ENCODE measurements at places on chromosomes 7 and 10. TPM values are rescaled to one million over a fixed set of nuclear protein-coding genes. Genes with fewer than 3 reads are reported as not detected.

DNA sequence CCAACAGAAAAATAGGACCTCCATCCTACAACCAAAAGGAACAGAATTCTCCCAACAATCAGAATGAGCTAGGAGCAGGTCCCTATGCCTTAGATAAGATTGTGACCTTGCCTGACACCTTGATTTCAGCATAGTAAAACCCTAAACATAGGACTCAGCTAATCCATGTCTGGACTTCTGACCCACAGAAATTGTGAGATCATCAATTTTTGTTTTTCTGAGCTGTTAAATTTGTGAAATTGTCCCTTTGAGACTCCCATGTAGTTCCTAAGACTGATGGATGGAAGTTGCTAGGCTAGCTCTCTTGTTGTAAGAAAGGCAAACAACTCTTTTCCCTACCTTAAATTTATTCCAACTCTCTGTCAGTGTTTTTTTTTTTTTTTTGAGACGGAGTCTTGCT lies 244.2 kb downstream of the EXOC4 start:
- no peak for DNase-seq

- DNase-seq, result no peak
Measured at GRCh38 chr7:123433665-123434064, 100.7 kb downstream of the IQUB start.

DNA sequence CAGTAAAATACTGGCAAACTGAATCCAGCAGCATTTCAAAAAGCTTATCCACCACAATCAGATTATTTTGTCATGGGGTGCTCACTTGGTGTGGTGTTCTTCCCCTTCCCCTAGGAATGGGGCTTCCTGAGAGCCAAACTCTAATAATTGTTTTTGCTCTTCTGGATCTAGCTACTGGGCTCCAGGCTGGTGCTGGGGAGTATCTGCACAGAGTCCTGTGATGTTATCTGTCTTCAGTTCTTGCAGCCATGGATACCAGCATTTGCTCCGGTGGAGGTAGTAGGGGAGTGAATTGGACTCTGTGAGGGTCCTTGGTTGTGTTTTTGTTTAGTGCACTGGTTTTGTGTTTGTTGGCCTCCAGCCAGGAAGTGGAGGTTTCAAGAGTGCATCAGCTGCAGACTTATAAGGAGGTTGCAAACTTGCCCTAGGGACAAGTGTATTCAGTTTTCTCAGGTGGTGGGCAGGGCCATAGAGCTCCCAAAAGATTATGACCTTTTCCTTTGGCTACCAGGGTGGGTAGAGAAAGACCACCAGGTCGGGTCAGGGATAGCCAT lies 308.5 kb upstream of the MAGI2 start:
- no peak for DNase-seq

- no peak for DNase-seq
Measured at GRCh38 chr7:94676431-94676830, 20.5 kb upstream of the SGCE start.

DNA sequence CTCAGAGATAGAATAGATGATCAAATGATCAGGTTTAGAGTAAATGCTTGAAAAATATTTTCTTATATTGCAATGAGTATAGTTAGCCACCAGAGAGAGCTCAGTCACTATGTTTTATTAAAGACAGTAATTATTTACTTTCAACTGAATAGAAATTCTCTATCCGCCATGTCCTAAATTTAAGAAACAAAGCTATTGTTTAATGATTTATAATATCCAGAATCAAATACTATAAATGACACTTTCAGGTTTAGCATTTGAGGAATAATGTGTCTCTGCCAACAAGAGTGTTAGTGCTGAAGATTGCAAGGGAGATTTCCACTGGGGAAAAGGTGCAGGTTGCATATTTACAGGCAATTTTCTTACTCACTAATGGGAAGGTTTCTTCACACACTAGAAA lies 184.7 kb downstream of the DGKB start:
- DNase-seq, result no peak

FAM237B gene
- total RNA-seq, result not detected

GRCh38 chr10:100104300-100104699 lies 22.6 kb upstream of the CPN1 start:
- DNase-seq, result no peak

ZNF503 gene
- total RNA-seq, result 6.0 TPM

DNA sequence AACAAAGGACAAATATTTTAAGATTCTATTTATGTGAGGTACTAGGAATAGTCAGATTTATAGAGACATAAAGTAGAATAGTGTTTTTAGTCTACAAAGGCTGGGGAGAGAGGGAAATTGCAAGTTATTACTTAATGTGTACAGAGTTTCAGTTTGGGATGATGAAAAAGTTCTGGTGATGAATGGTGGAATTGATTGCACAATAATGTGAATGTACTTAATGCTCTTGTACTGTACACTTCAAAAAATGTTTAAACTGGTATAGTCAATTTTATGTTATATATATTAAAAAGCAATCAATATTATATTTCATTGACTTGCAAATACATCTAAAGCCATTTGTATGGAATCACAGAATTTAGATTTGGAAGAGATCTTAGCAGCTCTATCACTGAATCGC lies 213.4 kb downstream of the PPP1R3A start:
- DNase-seq, result no peak

DNA sequence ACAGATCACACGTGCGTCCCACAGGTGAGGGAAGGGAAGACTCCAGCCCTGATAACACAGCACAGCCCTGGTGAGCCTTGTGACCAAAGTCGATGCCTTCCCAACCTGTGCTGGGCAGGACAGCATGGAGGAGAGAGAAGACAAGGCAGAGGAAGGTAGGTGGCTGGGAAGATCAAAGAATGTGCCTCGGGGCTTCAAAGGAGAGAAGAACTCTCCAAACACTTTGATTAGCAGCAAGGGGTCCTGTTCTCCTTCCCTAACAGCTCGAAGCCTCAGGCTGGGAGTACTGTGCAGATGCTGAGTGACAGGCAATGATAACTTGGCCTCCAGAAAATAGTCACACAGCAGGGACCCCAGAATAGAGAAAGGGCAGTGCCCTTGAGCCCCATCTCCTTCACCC lies 288.5 kb downstream of the TCERG1L start:
- no peak for DNase-seq

DNA sequence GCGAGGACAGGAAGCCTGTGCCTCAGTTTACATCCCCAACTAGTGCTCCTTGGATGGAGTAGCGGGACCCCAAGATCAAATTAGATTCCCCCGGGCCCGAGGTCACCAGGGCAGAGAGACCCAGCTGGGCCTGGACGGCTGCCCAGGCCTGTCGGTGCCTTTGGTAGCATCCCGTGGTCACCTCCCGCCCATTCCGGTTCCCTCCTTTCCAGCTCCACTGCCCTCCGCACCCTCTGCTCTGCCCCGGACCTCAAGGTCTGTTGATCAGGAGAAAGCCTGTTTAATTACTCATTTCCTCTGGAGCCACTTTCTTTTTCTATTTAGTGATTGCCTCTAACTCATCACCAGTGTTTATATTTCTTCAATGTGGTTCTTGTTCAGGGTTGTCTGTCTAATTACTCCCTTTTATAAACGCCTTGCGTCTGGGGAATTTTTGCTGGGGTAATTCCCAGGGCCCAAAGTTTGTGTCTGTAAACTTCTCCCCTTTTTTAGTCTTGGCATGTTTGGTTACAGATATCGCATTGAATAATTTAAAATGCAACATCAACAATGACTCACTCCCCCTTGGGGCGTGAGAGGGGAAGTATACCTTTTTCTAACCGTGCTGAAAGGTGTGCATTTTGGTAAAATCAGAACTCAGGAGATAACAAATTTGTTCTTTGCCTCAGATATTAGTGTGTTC lies 1.9 kb downstream of the FOXK1 start:
- DNase-seq, result peak; percentile 87

GRCh38 chr7:129769400-129769774 lies 157.9 kb downstream of the NRF1 start:
- no peak for DNase-seq

HECW1 gene
- total RNA-seq, result 19.1 TPM

DNA sequence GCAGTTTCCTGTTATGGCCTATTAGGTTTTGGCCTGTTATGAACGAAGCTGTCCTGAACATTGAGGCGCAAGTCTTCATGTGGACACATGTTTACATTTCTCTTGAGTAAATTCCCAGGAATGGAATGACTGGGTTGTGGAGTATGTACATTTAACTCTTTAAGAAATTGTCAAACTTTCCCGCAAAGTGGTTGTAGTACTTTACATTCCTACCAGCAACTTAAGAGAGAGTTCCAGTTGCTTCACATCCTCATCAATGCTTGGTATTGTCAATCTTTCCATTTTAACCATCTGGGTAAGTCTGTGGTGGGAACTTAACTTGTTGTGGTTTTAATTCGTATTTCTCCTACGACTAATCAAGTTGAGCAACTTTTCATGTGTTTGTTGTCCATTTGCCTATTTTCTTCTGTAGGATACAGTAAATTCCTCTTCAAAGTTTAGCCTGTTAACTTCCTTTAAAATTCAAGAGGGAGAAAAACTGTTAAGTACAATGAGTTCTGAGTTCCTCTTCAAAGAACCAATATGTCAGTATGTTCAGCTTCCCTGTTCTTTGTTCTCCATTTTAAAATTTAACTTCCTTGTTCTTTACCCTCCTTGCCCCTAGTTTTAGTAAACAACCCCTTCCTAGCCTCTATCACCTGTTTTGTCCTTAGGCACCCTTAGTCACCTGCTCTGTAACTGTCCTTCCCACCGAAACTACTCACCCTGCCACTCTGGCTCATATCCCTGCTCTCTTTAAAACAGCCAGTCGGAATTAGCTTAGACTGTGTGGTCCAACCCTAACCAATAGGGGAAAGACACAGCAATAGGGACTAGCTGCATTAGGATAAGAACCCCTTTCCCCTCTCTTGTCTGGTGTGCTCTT lies 74.0 kb downstream of the FAM241B start:
- peak; percentile 87 for DNase-seq
